ENCODE measurements at places on chromosomes 2 and 18. TPM values are rescaled to one million over a fixed set of nuclear protein-coding genes. Genes with fewer than 3 reads are reported as not detected.

The SPEG gene
- polyA plus RNA-seq: 164 TPM

The RGPD4 gene
- polyA plus RNA-seq: not detected

The DSG4 gene
- polyA plus RNA-seq: not detected

The KCNG2 gene
- not detected for polyA plus RNA-seq

The REEP1 gene
- polyA plus RNA-seq: 84.7 TPM

The LIMS4 gene
- polyA plus RNA-seq: 2.8 TPM

The RPRD1A gene
- not detected for polyA plus RNA-seq

The KLHL14 gene
- polyA plus RNA-seq: not detected

The VAMP5 gene
- polyA plus RNA-seq: not detected

The SPATA3 gene
- not detected for polyA plus RNA-seq

The SOWAHC gene
- polyA plus RNA-seq: 12.1 TPM

DNA sequence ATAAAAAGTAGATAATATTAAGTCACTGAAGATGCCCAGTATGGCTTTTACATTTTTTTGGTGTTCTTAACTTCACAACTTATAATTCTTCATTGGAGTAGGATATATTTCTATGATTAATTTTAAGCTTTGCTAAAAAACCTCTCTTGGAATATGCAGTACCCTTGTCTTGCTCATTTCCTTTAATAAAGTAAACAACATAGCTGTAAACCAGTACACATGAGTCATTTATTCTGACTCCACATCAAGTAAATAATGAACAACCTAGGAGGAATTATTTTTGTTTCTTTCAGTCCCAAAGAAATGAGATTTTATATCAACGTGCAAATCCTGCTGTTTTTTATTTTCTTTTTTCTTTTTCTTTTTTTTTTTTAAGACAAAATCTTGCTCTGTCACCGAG, 869.1 kb downstream of the CNTNAP5 start:
- DNase-seq: no peak

GRCh38 chr2:197001921-197002320, 75.4 kb upstream of the PGAP1 start:
- no peak for DNase-seq

- no peak for DNase-seq
Measured at GRCh38 chr2:216004697-216005283, 8.6 kb downstream of the MREG start.

- no peak for DNase-seq
Measured at GRCh38 chr18:22459491-22459890, 41.8 kb upstream of the CTAGE1 start.

DNA sequence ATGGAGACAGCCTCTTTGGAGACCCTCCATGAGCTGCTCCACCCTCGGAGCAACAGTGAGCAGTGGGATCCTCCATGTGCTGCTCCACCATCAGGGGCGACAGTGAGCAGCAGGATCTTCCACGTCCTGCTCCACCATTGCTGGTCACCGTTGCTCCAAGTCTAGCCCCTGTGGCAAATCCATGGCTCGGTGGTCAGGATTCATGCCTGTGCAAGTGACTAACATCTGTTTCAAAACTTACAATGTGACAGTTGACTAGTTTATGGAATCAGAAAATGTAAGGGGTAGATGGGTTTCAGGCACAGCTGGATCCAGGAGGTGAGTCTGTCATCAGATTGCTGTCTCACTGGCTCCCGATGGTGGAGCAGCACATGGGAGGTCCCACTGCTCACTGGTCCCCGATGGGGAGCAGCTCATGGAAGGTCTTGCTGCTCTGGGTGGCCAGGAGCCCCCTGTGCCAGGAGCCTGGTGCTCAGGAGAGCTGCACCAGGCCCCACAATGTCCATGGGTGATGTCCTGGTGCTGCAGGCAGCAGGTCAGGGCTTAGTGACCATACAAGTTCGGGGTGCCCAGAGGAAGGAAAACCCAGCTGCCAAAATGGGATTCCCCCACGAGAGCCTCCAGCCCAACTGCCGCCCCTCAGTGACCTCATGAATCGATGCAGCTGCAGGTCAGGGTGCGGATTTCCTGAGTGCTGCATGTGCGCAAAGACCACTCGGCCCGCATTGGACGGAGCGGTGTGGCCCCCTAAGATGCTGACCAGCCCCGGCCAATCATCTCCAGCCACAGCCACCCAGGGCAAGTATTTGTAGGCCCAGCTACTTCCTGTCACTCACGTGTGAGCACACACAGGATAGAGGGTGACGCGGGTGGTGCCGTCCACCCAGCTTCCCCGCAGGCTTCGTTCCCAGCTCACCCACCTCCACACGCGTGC, 116.5 kb upstream of the OTOS start:
- no peak for DNase-seq

DNA sequence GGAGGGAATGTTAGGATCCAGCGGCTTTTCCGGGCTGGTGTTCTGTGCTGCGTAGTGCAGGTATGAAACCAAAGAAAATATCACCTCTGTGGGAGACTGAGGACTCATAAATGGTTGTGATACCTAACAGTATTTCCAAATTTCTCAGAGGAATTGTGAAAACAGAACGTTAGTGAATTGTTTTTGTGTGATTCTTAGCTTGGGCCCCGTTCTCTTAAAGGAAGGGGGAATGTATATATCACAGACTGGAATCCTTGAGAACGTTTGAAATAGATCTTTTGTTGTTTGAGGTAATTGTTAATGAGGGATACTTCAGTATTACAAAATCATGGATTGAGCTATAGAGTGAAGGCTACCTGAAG, 834 bp downstream of the ZNF638 start:
- no peak for DNase-seq

DNA sequence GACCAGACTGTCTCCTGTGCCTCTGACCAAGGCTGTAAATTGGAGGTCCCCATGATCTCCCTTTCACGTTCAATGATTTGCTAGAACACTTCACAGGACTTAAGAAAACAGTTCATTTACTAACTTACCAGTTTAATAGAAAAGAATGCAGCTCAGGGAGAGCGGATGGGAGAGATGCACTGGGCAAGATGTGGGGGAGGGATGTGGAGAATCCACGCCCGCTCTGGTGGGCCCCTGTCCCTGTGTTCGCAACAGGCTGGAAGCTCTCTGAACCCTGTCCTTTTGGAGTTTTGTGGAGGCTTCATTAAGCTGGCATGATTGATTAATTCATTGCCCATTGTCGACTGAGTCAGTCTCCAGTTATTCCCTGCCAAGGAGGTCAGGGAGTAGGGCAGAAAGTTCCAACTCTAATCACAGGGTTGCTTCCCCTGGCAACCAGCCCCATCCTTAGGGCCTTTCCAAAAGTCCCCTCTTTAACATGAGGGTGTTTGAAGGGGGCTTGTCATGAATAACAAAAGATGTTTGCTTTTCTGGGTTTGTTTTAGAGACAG, 257.1 kb downstream of the ACKR3 start:
- DNase-seq: no peak

DNA sequence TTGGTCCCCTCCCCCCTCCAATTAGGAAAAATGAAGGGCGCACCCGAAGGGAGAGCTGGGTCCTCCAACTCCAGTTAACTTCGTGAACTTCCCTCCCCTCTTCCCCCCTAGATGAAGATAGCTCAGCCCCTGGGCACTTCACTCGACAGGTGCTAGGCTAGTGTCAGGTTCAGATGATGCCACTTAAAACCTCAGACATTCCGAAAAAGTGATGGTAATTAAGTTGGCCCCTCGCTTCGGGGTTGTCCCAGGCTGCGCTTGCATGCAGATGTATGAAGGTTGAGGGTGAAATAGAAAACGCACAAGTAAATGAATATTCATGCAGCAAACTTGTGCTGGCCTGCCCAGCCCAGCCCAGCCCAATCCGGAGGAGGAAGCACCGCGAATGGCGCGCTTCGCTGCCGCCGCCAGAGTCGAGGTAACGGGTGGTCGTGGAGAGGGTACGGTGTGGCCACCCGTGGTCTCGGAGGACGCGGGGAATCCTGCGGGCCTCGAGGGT, 3.0 kb upstream of the GBX2 start:
- DNase-seq: no peak

DNA sequence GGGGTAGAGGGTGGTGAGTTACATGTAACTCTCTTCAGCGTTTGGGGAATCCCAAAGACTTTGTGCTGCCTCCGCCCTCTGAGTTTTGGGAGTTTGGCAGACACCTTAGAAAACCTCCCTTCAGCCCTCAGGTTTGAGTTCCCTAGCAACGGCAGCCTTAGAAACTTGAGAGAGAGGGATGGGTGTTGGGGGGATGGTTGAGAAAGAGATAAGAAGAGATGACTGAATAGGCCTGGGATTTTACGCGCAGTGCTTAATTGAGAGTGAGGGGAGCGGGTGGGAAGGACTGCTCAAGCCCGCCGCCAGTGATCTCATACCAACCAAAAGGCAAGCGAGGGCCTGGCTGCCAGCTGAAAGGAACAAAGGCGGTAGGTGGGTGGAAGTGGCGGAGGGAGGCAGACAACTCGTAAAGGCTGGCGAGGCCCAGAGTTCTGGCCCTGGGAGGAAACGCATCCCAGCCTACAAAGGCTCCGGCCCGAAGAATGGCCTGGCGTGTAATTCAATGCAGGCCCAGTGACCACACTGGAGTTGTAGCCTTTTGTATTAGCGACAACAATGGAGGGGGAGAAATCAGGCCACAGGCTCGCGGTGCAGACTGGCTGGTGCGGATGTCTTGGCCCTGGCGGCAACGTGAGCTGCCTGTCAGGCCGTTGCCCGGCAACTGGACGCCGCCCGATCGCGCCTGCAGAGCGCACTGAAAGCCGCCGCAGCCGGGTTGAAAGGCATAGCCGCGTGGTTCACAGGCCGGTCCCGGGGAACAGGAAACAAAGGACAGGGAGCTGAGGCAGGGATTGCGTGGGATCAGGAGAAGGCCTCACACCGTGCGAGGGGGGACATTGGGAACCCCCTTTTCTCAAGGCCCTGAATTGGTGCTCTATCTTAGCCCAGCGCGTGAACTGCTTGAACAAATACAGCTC, 39.9 kb upstream of the DARS1 start:
- peak; percentile 59 for DNase-seq

GRCh38 chr2:105842555-105842954, 97.8 kb downstream of the NCK2 start:
- DNase-seq: no peak

DNA sequence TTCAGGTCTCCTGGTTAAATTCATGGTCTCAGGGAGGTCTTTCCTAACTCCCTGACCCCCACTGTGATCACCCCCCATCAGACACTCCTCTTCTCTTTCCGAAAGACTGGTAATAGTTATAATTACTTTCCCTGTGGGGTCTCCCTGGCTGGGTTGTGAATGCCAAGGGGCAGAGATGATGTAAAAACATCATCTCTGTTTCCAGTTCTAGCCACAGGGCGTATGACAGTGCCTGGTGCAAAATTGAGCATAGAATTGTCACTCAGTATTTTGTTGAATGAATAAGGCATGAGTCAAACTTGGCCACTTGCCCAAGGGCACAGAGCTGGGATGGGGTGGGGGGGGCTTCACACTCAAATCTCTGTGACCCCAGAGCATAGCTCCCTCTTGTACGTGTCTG, 65.2 kb downstream of the LTBP1 start:
- DNase-seq: no peak

GRCh38 chr18:79368681-79369080, 27.0 kb upstream of the NFATC1 start:
- no peak for DNase-seq

GRCh38 chr2:169452080-169452479, 27.2 kb upstream of the BBS5 start:
- DNase-seq: peak; percentile 19

DNA sequence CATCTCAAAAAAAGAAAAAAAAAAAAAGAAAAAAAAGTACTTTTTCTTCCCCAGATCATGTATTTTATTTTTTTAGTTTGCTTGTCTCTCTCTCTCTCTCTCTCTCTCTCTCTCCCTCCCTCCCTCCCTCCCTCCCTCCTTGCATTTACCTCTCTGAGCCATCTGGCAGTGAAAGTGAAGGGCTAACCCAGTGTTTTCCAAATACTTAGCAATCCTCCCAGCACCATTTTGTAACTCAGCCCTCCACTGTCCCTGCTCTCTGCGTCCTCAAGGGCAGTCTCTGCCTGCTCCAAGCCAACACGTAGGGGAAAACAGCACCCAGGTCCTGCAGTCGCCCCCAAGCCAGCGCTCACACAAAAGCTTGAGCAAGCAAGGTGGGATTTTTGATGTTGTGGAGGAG, 19.6 kb upstream of the TEX44 start:
- no peak for DNase-seq

DNA sequence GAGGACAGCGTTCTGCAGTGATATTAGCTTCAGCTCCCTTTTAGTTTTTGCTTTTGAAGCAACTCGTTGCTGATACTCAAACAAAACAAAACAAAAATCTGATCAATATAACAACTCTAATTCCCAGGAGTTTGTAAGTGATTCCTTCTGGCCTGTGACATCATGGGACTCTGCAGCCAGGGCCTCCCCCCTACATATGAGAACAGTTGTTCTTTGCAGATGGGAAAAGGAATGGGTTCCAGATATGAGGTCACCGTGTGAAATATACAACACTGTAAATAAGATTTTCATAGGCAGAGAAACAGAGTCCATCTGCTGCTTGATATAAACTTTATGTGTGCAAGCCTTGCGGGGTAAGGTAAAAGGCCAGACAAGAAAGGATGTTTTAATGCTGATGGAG, 56.7 kb downstream of the DIS3L2 start:
- peak; percentile 85 for DNase-seq

DNA sequence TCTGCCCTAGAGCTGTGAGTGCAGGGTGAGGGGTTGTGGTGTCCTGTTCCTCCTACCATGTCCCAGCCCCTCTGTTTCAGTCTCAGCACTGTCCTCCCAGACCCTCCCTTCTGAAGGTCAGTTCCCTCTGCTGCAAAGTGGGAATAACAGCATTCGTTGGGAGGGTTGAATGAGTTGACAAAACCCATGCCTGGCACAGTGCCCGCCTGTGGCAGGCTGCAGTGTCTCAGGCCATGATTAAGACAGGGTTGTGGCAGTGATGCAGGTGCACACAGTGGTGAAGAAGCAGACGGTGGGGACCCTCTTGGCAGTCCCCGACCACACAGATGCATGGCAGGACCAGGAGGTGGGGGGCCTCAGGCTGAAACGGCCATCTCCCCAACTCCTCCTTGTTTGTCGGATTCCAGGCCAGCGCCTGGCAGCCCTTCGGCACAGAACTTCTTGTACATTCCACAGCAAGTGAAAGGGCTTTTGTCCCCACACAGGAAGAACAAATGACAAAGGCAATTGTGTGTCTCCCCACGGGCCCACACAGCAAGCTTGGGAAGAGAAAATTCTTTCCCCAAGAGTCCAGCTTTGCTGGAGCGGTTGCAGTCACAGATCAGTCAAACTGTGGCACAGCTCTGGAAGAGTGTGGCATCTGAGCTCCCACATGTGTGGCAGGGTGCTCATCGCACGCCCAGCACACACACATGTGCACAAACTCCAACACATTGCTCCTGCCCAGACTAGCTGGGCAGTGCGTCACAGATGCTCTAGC, 92.0 kb upstream of the MSH2 start:
- DNase-seq: no peak

GRCh38 chr2:20656561-20656960, 5.7 kb upstream of the HS1BP3 start:
- no peak for DNase-seq

GRCh38 chr2:96877631-96878092, 7.8 kb upstream of the SEMA4C start:
- no peak for DNase-seq

DNA sequence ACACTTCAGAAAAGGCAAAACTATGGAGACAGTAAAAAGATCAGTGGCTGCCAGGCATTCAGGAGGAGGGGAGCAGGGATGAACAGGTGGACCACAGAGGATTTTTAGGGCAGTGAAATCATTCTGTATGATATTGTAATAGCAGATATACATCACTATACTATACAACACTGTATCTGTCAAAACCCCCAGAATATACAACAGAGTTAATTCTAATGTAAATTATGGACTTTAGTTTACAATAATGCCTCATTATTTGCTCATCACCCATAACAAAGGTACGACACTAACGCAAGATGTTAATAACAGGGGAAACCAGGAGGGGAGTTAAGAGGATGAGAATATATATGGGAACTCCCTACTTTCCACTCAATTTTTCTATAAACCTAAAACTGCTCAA, 28.8 kb downstream of the MAP3K2 start:
- no peak for DNase-seq

GRCh38 chr2:16798472-16798871, 132.8 kb upstream of the CYRIA start:
- no peak for DNase-seq
